A673 (cell line): ENCODE measurements at places on chromosomes 4 and X. TPM values are rescaled to one million over a fixed set of nuclear protein-coding genes. Genes with fewer than 3 reads are reported as not detected.

The LIMCH1 gene
- 4.0 and 4.2 TPM in 2 replicates for total RNA-seq

The BEX4 gene
- total RNA-seq = 65.4 and 67.7 TPM in 2 replicates

DNA sequence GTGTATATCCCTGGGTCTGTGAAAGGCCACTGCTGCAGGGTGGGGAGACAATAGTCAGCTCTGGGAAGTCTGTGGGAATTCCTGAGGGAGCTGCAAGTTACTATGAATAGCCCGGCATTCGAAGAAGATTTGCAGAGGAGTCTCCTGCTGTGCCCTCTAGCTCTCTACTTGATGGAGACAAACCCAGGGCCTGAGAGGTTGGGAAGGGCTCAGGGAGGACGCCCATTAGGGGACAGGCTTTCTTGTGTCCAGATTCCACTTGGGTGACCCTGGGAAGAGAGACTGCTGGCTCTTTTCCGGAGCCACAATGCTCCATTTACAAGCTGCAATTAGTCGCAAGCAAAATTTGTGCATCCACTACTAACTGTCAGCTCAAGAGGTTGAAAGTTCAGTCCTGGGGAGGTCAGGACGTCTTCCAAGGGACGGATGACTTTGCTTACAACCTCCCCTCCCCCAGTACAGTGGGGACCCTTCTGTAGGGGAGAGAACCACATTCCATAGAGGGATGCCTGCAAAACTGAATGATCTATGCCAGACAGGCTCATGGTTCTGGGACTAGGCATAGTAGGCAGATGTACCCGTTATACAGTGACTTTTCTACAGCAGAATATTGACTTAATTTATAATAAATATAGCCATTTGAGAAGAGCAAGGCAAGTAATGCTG is 48.2 kb upstream of the PHOX2B start:
- peak; percentile 9 for DNase-seq

DNA sequence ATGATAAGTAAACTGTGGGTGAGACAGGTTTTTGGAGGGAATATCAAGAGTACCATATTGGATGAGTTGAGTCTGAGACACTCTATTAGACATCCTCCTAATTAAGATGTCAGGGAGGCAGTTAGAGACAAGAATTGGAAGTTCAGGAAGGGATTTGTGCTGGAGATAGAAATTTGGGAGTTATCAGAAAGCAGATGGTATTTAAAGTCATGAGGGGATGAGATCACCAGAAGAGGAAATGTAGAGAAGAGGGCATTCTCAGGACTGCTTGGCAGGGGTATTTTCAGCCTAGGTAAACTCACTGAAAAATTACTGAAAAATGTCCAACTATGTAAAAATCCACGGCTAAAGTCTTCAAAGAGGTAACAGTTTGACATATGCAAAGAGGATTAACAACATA is 161.6 kb upstream of the PGRMC2 start:
- no peak for DNase-seq

GRCh38 chrX:78330540-78330939 is 3.1 kb upstream of the CYSLTR1 start:
- no peak for DNase-seq

GRCh38 chr4:154332681-154333421 is 158.7 kb downstream of the DCHS2 start:
- peak; percentile 38 for DNase-seq

DNA sequence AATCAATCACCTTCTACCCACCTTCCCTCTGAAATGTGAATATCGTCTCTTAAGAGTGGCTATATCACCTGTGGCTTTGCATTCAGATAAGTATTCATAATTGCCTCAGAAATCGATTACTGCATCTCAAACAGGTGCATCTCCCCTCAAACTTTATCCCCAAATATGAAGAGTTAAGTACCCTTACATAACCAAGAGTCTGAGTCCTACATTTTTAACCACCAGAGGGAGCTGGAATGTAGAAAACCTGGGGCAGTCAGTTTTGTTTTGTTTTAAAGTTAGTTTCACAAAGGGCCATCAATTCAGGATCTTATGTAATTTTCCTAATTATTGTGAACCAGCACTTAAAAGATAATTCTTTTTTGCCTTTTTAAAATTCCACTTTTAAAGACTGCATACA is 5.7 kb downstream of the TCEANC start:
- DNase-seq = peak; percentile 72

DNA sequence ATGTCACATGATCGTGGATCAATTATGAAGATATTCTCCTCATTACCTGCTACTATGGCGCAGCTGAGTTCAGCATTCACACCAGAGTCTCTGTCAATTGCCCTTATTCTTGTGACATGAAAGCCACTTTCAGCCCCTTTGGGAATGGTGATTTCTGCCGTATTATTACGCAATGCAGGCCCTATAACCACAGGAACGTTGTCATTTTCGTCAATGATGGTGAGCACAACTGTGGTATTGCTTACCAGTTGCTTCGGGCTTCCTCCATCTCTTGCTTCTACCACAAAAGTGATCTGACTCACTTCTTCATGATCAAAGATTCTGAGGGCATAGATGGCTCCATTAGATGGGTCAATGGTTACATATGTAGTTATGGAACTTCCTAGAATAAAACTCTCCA is 2.1 kb downstream of the PCDH18 start:
- no peak for DNase-seq
